Left kidney (tissue), 8 donors: ENCODE measurements at places on chromosomes 16 and 17. TPM values are rescaled to one million over a fixed set of nuclear protein-coding genes. Genes with fewer than 3 reads are reported as not detected.

- no peak for DNase-seq
These were observed 7.7 kb downstream of the CEP295NL start for GRCh38 chr17:78895322-78895721.

GRCh38 chr16:12203780-12204351 is 227.3 kb downstream of the SNX29 start:
- DNase-seq, result no peak

DNA sequence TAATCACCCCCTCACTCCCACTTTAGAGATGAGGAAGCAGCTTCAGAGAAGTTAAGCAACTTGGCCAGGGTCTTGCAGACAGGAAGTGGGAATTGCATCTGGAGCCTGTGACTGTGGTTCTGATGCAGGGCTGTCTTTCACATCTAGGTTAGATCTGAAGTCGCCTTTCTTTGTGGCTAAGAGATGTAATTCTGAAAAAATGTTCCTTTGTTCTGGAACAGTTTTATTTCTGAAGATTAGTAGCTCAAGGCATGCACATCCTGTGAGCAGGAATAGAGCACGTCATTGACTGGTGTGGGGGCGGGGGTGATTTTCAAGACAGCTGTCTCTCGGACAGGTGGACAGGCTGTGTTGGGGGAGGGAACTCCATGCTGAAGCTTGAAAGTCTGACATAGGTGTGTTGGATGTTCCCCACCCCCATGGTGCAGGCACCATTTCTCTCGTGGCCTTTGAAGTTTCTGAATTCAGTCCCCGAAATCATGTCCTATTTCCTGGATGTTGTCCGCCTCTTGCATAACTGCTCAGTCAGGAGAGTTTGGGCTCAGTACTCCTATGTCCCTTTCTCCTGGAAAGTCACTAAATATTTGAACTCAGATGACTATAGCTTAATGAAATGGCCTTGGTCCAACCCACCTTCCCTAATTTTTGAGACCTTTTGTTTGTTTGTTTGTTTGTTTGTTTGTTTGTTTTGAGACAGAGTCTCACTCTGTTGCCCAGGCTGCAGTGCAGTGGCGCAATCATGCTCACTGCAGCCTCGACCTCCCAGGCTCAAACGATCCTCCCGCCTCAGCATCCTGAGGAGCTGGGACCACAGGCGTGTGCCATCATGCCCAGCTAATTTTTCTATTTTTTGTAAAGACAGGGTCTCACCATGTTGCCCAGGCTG is 21.0 kb upstream of the HERPUD1 start:
- DNase-seq, result no peak

GRCh38 chr17:78368854-78369495 is 9.1 kb upstream of the SOCS3 start:
- DNase-seq, result no peak

DNA sequence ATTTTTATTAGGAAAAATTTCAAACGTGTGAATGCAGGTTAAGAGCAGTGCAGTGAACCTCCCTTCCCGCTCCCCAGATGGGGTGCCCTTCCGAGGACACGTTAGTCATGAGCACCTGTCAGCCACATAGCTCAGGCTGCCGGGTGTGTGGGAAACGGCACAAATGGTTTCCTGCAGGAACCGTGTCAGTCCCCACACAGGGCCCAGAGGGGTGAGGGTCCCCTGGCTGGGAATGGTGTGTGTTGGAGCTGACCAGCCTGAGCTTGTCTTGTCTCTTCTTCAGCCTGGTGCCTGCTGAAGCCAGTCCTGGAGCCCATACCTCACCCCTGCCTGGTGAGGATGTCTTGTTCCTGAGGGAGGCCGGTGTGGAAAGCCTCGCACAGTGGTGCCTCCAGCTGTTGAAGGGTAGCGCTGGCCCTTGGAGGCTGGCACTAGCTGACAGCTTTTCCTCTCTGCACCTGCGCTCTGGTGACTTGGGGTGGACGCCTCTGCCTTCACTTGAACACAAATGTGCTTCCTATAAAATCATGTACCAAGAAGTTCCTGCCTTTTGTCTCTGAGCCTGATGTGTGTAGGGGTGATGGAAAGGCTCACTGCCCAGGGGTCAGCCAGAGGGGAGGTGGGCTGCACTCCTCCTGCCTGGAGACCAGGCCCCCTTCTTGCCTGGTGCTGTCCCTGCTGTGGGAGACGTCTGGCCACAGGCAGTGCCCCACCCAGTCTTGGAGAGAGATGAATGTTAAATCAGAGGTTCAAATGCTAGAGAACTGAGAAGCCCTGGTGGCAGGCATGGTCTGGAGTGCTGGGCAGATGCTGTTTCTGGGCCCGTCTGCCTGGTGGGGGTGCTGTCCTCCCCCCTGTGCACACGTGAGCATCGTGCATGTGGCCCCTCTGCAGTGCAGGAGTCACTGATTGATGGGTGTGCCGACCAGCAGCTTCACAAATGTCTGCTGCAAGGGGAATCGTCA is 102.6 kb upstream of the ZNF750 start:
- no peak for DNase-seq

DNA sequence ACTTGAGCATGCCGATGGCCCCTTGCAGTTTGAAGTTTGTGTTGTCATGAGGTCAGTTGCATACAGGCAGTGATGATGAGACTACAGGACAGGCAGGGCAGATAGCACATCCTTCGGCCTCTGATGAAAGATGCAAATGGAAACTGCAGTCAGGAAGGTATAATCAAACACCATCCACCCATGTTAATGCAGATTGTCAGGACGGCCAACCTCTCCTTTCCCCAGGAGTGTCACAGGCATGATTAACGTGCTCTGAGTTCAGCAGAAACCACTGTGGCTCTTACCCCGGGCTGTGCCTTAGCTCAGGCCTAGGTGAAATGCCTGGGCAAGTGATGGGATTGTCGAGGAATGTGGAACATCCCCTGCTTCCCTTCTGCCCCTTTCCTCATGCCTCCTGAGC is 893.5 kb upstream of the RBFOX1 start:
- DNase-seq, result no peak

- no peak for DNase-seq
These were observed 47.5 kb downstream of the USP22 start for GRCh38 chr17:20995164-20995872.

GRCh38 chr16:89112377-89113151 is 18.9 kb downstream of the ACSF3 start:
- DNase-seq, result no peak

DNA sequence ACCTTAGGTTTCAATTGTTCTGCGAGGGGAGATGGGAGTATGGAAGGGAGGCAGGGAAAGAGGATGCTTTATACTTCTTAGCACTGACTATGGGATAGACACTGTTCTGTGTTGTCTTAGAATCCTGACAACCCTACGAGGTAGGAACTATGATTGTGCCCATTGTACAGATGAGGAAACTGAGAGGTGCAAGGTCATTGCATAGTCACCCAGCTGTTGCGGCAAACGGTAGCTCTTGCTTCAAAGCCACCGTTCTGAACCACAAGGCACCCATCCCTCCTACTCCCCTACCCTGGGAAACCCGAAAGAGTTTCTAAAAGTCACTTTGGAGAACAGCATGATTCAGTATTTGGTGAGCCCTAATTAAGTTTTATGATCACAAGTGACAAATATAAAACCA is 7.5 kb downstream of the CCDC40 start:
- DNase-seq, result no peak

- DNase-seq, result no peak
These were observed 555 bp downstream of the HDAC5 start for GRCh38 chr17:44122816-44123355.

DNA sequence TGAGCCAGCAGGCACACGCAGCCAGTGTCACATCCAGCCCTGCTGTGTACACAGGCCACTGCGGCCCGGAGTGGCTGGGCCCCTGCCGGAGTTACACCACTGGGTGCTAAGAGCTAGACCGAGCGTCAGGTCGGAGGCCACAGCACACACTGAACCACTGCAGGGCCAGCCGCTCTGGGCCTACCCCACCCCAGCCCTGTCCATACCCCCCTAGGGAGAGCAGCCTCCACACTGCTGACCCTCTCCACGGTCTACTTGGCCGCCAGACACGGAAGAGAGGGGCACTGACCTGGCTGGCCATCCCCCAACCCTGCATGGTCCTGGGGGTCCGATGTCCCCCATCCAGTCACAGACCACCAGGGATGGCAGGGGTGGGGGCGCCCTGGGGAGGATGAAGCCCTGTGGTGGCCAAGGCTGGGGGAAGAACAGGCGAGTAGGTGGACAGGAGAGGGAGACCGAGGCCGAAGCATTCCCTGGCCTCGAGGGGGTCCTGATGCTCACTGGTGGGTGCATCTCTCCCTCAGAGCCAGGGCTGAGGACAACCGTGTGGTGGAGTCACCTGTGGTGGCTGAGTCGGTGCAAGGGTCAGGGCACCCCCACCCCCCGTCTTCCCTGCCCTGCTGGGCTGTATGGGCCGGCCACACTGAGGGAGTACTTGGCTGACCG is 34.9 kb upstream of the ZC3H18 start:
- no peak for DNase-seq

GRCh38 chr17:35701491-35701890 is 29.9 kb upstream of the RASL10B start:
- no peak for DNase-seq

- peak; percentile 85 for DNase-seq
These were observed 2.3 kb downstream of the DLG4 start for GRCh38 chr17:7217113-7217987.

DNA sequence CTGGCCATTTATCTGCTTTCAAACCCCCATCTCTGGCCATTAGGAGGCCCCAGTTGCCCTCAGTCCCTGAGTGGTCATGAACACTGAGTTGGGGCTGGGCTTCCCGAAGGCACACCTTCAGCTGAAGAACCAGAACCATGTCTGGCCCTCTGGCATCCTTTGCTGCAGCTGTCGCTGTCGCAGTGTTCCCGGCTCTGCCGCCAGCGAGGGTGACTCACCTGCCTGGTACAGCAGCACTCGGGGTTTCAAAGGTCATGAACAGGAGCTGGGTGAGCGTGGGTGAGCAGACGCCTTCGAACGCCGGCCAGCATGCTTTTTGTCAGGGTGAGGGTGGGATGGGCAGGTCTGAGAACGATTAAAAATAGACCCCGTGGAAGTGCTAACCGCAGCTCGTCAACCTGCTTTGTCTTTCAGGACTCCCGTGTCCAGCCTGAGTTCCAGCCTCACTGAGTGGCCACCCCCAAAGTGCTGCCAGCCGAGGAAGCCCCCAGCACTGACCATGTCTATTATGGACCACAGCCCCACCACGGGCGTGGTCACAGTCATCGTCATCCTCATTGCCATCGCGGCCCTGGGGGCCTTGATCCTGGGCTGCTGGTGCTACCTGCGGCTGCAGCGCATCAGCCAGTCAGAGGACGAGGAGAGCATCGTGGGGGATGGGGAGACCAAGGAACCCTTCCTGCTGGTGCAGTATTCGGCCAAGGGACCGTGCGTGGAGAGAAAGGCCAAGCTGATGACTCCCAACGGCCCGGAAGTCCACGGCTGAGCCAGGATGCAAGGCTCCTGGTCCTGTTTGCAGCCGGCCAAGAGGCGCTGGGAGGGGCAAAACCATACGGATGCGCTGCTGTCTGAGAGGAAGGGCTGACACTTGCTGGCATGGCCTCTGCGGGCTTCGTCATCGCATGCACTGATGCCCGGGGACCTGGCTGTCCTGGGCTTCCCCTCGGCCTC is 7.6 kb downstream of the SNN start:
- DNase-seq, result no peak

Gene KLHL10
- polyA plus RNA-seq, result 0.50 TPM

Gene VPS35
- 164 TPM for polyA plus RNA-seq

Gene SHCBP1
- 14.8 TPM for polyA plus RNA-seq

Gene RNF43
- polyA plus RNA-seq, result 12.9 TPM

Gene CNTD1
- polyA plus RNA-seq, result 3.4 TPM

Gene VKORC1
- polyA plus RNA-seq, result 58.1 TPM

Gene ALOX15B
- polyA plus RNA-seq, result 1.0 TPM

Gene SMIM5
- polyA plus RNA-seq, result 5.1 TPM
